Left lung (tissue), 14 donors: ENCODE measurements at places on chromosomes 3 and 15. TPM values are rescaled to one million over a fixed set of nuclear protein-coding genes. Genes with fewer than 3 reads are reported as not detected.

MB21D2 gene
- 3.2 TPM for total RNA-seq

ZNF80 gene
- total RNA-seq = not detected

HACD2 gene
- total RNA-seq = 60.9 TPM

B2M gene
- 4,127 TPM for total RNA-seq

AMIGO3 gene
- total RNA-seq = 0.47 TPM

CCDC13 gene
- total RNA-seq = 2.9 TPM

P2RY13 gene
- 2.2 TPM for total RNA-seq

MESP1 gene
- 4.2 TPM for total RNA-seq

- no peak for DNase-seq
Observed at GRCh38 chr3:133915685-133916658, 20.3 kb upstream of the RAB6B start.

DNA sequence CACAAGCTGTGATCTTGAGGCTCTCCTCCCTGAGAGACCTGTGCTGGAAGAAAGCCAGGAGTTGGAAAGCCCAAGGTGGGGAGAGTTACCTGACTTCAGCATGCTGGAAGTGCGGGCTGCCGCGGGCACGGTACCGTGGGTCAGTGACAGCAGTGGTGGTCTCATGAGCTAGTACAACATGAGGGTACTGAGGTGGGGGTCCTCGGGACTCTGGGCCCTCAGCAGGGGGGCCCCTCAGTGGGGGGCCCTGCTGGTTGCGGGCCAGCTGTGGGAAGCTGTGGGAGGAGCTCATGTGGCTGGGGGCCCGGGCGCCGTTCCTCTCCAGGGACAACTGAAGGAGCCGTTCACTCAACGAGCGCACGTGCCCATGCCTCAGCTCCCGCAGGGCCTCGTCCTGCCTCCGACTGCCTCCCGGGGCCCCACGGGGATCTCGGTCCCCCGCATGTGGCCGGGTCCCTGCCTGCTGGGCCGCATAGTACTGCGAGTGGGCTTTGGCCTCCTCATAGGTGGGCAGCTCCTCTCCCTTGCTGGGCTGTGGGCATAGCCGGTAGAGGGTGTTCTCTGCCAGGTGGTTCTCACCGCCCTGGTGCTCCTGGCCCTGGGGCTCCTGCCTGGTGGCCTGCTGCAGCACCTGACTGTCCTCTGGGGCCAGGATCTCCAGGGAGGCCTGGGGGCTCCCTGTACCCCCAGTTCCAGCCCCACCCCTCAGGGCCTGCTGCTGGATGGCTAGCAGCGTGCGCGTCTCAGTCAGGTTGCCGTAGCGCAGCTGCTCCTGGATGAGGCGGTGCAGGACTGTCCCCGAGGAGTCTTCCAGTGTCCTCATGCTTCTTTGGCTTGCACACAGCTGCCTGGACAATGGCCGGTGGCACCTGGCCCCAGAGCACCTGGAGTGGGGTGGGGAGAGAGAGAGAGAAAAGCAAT, 3.4 kb downstream of the AMOTL2 start:
- DNase-seq = peak; percentile 76

GRCh38 chr15:73237910-73238309, 130.8 kb downstream of the HCN4 start:
- no peak for DNase-seq

GRCh38 chr15:67979281-67979680, 74.8 kb upstream of the PIAS1 start:
- no peak for DNase-seq

DNA sequence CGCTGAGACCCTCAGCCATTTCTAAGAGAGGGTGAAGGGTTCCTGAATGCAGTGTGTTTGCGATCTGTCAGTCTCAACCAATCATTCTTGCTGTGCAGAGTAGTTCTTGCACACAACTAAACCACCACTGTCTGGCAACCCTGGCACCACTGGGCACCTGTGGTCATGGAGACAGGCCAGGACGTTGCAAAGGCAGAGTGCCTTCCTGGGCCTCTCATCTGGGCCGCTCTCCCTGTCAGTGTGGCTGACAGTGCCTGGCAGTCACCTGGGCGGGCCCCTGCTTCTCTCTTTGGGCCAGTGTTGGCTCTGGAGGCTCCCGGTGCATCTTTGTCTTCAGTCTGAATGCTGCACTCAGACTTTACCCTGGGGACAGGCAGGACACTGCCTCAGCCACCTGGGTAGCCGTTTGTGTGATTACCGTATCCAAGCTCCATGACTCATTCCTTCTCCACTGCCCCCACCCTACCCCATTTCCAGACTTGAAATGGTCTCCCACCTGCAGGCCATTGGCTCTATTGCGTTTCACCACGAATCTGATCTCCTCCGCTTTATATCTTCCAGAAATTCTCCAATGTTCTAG, 104.6 kb upstream of the KLF13 start:
- DNase-seq = no peak

DNA sequence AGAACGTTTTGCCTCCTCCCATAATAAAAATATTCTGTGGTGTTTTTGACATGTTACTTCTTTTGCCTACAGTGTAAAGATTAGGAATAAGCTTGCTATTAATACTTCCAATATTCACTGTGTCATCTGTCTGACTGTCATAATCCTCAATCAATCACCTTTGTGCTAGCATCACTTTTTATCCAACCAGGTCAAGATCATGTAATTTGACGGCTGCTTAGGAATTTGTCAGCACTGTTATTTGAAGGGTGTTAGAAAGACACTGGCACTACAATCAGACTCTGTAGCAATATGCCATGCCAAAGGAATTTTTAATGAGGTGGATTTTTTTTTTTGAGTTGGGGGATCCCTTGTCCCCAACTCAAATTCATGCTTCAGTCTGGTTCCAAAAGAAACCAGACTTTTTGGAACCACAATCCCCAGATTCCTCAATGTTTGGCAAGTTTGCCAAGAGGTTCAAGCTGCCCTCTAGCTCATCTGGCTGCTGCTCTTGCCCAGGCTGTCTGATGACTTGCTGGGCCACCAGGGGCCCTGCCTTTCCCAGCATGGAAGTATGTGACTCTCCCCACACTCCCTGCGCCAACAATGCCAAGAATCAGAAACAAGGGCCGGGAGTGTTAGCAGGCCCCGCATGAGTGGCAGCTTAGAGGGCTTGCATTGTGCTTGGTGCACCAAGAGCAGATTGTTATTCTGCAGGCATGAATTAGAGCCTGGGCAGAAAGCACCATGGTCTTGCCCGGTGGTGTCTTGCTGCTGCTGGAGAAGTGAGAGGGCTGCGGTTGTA, 58.6 kb upstream of the TSC22D2 start:
- DNase-seq = no peak

GRCh38 chr3:17430582-17430981, 311.8 kb downstream of the TBC1D5 start:
- DNase-seq = no peak

GRCh38 chr3:132461544-132461943, 44.2 kb downstream of the DNAJC13 start:
- DNase-seq = no peak

DNA sequence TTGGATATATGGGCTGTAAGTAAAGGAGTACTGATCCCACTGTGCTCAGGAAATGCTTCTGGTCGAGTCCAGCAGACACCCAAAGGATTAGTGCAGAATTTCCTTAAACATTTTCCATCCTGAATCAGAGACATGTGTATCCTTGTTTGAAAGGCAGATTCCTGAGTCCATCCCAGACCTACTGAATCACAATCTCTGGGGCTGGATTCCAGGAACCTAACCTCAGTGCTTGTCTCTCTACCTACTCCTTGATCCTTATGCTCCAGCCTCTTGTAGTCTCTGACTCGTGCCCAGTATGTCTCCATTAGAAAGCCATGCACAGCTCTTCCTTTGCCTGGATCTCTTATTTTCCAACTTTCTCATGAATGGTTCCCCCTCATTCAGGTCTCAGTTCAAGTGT, 585.8 kb downstream of the NLGN1 start:
- DNase-seq = no peak

DNA sequence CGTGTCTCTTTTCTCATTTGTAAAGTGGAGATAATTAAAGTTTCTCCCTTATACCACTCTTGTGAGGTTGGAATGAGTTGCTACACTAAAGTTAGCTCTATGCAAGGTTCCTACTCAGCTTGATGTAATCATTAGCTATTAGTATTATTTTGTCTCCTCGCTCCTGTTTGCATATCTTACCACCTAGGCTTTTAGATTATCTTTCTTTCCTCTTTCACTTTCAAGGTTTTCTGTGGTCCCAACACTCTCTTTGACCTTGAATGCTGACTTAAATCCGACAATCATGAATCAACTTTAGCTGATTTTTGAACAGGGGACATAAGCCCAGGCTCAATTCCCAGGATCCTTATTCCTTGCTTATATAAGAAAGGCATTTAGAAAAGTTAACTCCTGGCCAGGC, 769.7 kb upstream of the GRM7 start:
- no peak for DNase-seq

- no peak for DNase-seq
Observed at GRCh38 chr3:127277561-127277960, 10.3 kb downstream of the PRR20G start.

DNA sequence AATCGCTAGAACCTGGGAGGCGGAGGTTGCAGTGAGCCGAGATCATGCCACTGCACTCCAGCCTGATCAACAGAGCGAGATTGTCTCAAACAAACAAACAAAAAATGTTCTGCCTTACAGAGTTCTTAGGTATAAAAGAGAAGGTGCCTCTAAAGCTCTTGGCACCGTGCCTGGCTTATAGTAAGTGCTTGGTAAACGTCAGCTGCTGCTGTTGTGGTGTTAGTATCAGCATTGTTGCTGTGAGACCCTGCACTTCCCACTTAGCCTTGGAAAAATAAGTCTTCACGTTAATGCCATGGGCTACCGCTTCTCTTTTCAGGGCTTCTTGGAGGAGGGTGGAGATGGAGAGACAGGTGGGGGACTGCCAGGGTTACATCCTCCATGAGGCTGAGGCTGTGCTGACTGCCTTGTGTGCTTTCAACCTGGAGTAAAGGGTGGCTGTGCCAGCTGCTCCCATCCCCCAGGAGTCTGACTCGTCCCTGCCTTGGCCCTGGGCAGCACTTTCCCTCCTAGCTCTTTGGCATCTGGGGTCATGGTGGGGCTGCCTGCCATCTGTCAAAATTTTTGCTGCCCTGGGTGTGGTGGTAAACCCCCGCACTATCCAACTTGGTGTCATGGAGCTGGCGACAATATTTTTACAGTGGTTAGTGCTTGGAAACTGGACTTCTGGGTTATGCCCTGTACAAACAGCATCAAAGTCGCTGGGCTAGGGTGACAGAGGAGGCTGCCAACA, 17.8 kb downstream of the FLNB start:
- no peak for DNase-seq

DNA sequence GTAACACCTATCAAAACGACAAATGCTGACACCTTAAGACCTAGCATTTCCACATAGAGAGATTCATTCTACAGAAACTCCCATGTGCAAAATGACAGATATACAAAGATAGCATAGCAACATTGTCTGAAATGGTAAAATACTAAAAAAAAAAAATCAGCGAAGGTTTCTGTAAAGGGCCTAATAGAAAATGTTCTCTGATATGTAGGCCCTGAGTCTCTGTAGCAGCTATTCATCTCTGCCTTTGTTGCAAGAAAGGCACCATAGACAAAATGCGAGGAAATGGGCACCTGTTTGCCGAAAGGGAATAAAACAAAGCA, 631 bp upstream of the MFGE8 start:
- no peak for DNase-seq

DNA sequence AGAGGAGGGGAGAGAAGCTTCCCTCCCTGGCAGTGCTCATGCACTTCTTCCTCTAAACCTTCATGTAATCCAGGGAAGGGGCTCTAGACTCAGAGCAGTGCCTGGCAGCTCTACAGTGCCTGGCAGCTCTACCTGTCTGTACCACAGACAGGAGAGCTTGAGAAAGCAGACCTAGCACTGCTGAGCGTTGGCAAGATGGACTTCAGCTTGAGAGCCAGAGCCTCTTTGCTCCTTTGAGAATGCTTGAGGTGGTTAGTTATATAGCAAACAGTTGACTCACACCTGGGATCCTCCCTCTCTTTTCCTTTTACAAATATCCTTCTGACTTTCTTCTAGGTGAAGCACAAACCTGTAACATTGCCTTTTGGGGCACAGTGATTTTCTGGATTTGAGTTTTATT, 20.9 kb downstream of the FBXO22 start:
- DNase-seq = no peak

GRCh38 chr3:133914839-133915600, 19.3 kb upstream of the RAB6B start:
- DNase-seq = no peak

DNA sequence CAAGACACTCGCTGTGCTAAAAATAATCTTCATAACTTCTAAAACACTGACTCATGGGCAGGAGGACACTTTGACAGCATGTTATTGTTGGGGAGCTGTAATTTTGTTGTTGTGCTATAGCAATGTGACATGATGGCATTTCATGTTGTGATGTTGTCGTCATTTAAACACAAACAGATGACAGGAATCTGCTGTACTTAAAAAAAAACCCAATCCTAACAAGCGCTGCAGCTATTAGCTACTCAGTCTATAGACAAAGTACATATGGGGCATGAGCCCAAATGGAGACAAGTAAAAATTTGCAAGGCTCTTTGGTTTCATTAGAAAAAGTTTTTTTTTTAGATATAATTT, 828 bp upstream of the ATOSA start:
- no peak for DNase-seq

- DNase-seq = no peak
Observed at GRCh38 chr3:87837076-87837475, 221.7 kb downstream of the CGGBP1 start.

DNA sequence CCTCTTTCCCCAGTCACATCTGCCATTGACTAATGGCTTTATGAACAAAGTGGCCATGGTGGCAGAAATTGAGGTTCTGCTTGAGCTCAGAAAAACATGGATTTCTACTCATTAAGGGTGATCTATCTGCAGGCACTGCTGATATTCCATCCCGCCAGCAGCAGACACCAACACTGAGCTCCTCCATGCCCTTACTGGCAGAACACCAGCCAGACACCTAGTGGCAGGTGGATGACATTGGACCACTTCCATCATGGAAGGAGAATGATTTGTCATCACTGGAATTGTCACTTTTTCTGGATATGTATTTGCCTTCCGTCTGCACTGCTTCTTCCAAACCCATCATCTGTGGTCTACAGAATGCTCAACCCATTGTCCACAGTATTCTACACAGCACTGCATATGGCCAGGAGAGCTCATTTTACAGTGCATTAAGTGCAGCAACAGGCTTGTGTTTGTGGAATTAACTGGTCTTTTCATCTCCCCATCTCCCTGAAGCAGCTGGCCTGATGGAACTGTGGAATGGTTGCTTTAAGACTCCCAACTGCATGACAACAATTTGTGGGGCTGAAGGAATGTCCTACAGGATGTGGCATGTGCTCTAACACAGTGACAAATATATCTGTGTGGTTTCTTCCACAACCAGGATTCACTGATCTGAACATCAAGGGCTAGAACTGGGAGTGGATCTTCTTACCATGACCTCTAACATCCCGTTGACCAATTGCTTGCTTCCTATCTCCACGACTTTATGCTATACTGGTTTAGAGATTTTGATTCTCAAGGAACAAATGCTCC, 103.4 kb downstream of the WNT7A start:
- no peak for DNase-seq
